Epithelial cell of esophagus (primary cell): ENCODE measurements at places on chromosomes 11 and 22.

DNA sequence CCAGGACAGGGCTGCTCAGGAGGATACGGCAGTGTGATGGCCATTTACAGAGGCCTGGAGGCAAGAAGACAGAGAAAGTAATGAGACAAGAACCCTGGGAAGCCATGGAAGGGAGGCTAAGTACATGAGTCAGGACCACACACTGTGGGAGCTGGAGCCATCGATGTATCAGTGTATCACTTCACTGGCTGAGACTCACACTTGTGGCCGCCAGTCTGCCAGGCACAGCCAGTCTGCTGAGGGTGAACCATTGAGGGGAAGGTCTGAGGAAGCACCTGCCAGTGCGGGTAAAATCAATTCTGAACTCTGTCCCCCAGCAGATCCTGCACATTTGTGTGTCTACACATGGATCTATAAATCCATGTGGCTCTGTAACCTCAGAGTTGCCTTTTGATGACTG is 195.6 kb downstream of the GRIK4 start:
- no peak for DNase-seq

- peak; percentile 21 for DNase-seq
These were observed 12.6 kb upstream of the GLYATL1 start for GRCh38 chr11:58926695-58927094.

- peak; percentile 17 for DNase-seq
These were observed 4.6 kb downstream of the ISX start for GRCh38 chr22:35070451-35071093.

- peak; percentile 48 for DNase-seq
These were observed at the start of gene CD81 for GRCh38 chr11:2376751-2377451. CD81 (plus strand) TSS chr11:2377310; CDS start chr11:2377550, 240 bp downstream.

- DNase-seq: peak; percentile 88
These were observed 5.7 kb upstream of the ACAT1 start for GRCh38 chr11:108115500-108116140.

DNA sequence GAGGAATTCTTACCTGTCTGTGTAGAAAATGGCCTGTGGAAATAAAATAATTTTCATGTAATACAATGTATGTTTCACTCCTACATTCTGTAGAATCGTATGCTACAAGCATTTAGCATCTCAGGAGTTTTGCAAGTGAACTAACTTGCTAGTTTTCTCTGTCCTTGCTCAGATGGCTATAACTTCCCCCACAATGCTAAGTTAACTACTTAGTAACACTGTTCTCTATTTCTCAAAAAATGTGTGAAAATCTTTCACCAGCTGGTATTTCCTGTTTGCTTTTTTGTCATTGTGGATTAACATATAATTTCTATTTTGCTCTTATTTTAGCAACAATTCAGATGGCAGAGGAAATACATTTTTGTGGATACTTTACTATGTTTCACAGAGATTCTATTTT is 4.4 kb downstream of the OR4S2 start:
- DNase-seq: no peak

GRCh38 chr22:17380359-17381087 is 11.3 kb downstream of the CECR2 start:
- no peak for DNase-seq

DNA sequence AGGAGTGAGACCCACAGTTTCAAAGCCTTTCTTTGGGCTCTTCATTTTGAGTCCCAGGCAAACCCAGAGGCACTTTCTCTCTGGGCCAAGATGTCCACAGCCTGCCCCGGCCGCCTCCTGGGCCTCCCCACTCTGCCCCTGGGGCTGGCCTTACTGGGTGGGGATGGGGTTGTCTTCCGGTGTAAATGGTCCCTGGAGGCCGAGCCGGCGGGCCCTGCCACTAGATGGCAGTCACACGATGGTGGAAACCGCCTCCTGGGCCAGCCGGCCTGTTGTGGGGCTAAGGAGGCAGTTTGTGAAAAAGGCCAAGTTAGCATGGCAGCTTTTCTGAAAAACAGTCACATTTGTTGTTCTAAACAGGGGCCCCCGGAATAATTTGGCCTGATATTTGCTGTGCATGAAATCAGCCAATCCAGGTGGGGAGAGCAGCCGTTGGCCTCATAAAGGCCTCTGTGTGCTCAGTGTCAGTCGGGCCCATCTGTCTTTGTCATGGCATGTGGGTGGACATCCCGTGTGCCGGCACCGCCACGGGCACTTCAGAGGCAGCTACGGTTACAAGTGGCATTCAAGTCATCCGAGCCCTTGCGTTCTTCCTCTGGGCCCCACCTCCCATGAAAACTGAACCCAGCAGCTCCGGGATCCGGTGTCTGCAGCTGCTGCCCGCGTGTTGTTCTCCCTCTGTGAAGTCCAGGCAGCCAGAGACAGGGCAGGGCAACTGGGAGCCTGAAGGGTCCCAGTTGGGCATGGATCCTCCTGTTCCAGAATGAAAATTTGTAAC is 6.5 kb downstream of the MRPL23 start:
- no peak for DNase-seq
